CD4-positive, alpha-beta memory T cell (primary cell): ENCODE measurements at places on chromosomes 7 and 10. TPM values are rescaled to one million over a fixed set of nuclear protein-coding genes. Genes with fewer than 3 reads are reported as not detected.

Gene OR2A1
- total RNA-seq, result not detected

Gene GDF10
- total RNA-seq, result 0.81 TPM

Gene GPC2
- 12.5 TPM for total RNA-seq

Gene ADIRF
- not detected for total RNA-seq

Gene NOD1
- total RNA-seq, result 20.7 TPM

Gene NACAD
- not detected for total RNA-seq

Gene FAM25G
- total RNA-seq, result not detected

Gene NAMPT
- 24.9 TPM for total RNA-seq

Gene EFCAB10
- 0.47 TPM for total RNA-seq

Gene SPDYE8
- not detected for total RNA-seq
